ENCODE measurements at places on chromosomes 2 and 18.

DNA sequence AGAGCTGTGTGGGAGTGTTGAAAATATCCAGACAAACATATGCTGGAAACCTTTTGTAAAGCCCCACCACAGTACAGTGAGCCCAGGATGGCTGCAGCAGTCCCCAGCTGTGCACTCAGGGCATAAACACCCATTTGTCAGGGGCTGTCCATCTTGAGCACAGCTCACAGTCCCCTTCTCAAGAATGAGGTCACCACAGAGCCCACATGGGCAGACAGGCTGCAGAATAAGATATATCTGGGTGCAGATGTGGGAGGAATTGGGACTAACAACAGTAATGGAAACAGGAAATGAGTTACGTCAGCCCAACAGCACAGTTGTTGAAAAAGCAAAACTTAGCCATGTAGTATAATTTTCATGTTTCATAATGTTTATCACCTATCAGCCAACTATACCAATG lies 219.6 kb downstream of the ETAA1 start:
- DNase-seq: no peak

GRCh38 chr18:46728219-46728930 lies 28.5 kb downstream of the ST8SIA5 start:
- DNase-seq: no peak

- no peak for DNase-seq
Measured at GRCh38 chr2:10545556-10545955, 97.4 kb upstream of the ODC1 start.

DNA sequence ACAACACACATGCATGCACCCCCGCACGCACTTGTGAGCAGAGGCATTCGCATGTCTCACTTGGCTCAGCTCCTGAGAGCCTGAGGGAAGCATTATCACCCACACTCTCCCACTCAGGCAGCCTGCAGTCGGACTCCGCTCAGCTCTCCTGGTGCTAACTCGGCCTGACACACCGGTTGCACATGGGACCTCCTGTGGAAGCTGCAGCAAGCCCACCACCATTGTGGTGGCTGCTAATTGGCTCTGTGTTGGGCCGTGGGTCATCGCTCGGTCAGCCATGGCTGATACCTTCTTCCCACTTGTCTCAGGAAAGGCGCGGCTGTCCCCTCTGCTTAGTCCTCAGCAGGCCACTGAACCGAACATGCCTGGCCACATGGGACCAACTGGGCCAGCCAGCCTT lies 13.7 kb upstream of the TEX261 start:
- no peak for DNase-seq

DNA sequence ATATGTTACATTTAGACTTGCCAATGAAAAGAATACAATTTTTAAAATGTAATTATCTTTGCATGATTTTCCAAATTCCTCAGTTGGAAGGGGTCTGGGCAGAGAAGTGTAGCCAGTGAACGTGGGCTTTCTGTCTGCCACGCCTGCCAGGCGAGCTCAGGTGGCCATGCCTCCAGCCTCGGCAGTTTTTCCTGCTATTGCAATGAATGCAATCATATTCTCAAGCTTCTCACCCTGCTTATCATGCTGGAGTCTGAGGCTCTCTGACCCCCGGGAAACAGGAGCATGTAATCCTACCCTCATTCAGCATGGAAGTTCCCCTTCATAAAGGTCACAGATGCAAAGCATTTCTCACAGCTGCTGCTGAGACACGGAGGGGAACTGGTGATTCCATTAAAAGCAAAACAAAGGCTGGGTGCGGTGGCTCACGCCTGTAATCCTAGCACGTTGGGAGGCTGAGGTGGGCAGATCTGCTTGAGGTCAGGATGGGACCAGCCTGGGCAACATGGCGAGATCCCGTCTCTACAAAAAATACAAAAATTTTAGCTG lies 154.8 kb downstream of the MBP start:
- no peak for DNase-seq
